Activated naive CD4-positive, alpha-beta T cell treated with Interleukin-2 at 50 U/mL for 16 hours (primary cell): ENCODE measurements at places on chromosomes 7 and 10.
A peak's percentile ranks its signal among the peaks of the same experiment; 100 is the strongest.

DNA sequence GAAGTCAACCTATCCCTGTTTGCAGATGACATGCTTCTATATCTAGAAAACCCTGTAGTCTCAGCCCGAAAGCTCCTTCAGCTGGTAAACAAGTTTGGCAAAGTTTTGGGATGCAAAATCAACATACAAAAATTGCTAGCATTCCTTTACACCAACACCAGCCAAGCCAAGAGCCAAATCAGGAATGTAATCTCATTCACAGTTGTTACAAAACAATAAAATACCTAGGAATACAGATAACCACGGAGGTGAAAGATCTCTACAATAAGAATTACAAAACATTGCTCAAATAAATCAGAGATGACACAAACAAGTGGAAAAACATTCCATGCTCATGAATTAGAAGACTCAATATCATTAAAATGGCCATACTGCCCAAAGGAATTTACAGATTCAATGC lies 50.4 kb upstream of the ZNF365 start:
- DNase-seq, result no peak

GRCh38 chr10:67697724-67698131 lies 1.7 kb upstream of the CTNNA3 start:
- no peak for DNase-seq

DNA sequence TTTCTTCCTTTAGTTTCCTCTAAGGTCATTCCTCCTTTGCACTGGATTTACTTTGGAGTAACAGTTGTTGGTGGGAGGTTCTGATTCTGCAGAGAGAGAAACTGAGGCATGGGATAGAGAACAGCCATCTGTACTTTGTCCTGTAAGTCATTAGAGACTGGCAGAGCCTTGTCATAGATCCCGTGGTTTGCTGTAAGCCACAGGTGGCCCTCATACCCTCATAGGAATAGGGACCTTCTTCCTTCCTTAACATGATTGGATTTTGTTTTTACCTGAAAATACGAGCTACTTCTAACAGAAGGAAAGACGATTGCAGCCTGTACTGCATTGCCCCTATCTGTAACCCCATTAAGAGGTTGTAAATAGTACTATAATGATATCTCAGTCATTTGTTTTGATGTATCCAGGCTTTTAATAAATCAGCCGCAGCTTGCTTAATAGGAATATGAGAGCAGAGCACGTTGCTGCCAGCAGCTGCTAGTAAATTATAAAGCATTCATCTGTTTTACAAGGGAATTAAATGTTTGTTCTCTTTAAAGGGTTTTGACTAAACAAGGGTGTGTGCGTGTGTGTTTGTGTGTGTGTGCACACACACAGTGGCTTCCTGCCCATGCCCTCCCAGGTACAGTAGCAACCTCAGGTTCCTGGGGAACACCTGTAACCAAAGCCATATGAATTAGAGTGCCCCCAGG lies 249.8 kb downstream of the AUTS2 start:
- DNase-seq, result no peak

DNA sequence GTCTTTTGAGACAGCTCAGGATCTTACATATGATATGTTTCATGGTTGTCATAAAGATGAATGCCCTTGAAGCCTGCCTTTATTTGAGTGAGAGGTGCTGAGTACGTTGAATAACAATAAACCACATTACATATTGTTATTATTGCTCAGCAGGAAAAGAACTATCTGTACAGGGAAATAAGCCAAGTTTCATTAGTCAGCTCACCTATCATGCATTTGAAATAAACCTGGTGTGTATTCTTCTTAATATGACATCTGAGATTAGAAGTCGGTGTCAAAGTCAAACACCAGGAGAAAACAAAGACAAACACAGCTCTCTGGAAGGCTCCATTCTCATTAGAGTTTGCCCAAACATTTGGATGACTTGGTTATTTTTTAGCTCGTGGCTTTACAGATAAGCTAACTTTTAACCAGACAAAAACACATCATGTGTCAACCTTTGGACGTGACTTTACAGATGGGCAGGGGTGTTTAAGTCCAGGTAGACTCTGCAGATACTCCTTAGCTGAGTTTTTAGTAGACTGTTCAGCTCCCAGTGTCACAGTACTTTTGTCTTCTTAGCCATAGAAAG lies 71.2 kb upstream of the AOAH start:
- no peak for DNase-seq

DNA sequence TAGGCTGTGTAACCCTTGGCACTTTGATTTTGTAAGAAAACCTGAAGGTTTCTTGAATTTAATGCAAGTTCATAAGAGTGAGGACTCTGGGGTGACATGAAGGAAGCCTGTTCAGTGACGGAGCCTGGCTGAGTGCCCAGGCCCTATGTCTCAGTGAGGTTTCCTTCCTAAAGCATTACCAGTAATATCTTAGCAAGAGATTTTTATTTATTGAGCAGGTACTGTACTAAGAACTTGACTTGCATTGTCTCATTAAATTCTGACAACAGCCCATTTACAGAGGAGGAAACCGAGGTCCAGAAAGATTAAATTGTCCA lies 197.2 kb downstream of the HECW1 start:
- DNase-seq, result no peak

GRCh38 chr7:114786455-114786854 lies 135.4 kb upstream of the MDFIC start:
- DNase-seq, result peak; percentile 5

DNA sequence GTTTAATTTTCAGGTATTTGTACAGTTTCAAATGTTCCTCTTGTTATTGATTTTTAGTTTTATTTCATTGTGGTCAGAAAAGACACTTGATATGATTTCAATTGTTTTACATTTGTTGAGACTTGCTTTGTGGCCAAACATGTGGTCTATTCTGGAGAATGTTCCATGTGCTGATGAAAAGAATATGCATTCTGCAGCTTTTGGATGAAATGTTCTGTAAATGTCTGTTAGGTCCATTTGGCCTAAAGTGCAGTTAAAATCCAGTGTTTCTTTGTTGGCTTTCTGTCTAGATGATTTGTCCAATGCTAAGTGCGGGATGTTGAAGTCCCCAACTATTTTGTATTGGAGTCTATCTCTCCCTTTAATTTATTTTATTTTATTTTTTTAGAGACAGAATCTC lies 70.5 kb downstream of the ZNF503 start:
- no peak for DNase-seq

- no peak for DNase-seq
Measured at GRCh38 chr10:72068901-72069446, 19.4 kb downstream of the SPOCK2 start.

GRCh38 chr7:92668564-92668963 lies 78.4 kb upstream of the FAM133B start:
- DNase-seq, result no peak

DNA sequence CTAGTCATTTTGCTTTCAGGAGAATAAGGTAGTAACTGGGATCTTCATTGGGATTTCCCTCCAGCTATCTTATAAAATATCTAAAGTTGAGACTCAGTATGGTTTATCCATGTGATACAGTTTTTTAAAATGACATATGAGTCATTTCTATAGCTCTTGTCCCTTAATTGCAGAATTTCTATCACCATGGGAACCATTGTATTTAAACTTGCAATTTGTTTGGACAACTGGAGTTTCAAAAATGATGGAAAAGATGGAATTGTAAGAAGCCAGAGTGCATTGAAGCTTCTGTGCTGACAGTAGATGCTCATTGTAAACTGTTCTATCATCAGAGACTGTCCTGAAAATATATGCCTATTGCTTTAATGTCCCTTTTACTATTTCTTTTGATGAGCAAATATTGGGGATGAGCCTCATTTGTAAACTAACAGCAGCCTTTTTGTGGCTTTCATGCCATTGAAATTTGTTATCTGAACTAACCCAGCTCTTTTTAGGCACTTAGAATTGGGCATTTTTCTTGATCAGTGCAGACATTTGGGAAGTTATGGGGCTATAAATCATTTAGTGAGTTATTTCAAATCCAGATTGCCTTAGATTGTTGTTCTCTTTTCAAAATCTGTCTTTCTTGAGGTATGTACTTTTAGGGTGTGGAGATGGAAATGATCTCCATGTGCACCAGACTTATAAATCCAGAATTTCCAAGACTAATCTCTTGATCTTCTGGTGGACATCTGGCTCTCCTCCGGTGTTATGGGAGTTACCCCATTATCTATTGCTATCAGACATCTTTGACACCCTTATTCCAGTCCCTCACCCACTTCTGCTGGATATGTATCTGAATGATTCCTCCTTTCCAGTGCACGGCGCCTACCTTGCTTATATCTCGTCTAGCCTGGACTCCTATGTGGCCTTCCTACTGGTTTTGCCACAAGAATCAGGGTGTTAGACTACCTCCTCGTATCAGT lies 159.0 kb downstream of the SND1 start:
- no peak for DNase-seq

DNA sequence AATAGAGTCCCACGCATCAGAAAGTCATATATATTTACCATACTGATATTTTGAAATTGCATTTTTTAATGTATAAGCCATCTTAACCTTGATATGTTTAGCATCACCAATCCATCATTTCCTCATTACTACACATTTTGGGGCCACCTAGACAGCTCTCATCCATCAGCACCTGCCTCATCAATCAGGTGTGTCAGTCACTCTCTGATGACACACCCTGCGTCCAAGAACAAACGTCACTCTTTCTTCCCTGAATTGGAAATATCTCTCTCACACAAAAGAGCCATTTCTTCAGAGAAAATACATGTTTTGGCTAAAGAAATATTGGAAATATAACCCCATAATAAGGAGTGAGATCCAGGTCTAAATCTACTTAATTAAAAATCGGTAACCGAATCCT lies 38.9 kb upstream of the RSU1 start:
- no peak for DNase-seq

DNA sequence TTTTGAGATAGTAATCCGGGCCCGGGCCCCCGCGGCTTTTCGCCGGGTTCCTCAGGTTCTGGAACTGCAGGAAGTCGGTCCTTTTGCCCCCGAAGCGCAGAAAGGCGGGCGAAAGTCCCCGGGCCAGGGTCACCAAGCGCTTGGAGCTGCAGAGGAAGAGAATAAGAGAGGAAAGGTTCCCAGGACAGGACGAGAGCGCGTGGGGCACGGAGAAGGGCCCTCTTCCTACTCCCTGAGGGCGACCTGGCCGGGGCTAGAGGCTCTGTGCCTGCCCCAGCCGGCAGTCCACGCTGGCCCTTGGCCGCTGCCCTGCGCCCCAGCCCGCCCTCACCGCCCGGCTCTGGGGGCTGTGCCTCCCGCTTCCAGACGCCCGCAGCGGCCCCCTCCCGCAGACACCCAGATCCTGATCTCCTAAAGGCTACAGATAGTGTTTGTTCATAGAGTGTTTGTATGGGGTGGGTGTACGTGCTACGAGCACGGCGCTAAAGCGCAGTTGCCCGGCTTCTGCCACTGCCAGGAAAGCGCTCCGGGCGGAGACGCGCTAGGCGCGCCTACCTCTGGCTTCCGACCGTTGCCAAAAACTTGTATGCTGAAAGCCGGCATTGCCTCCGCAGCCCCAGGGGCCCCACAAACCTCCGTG lies 3.2 kb downstream of the HPSE2 start:
- DNase-seq, result no peak

- no peak for DNase-seq
Measured at GRCh38 chr7:124655990-124656389, 109.6 kb downstream of the GPR37 start.

- no peak for DNase-seq
Measured at GRCh38 chr7:81161451-81162075, 242.7 kb upstream of the SEMA3C start.

- DNase-seq, result no peak
Measured at GRCh38 chr7:1059200-1060091, 15.1 kb downstream of the GPR146 start.

DNA sequence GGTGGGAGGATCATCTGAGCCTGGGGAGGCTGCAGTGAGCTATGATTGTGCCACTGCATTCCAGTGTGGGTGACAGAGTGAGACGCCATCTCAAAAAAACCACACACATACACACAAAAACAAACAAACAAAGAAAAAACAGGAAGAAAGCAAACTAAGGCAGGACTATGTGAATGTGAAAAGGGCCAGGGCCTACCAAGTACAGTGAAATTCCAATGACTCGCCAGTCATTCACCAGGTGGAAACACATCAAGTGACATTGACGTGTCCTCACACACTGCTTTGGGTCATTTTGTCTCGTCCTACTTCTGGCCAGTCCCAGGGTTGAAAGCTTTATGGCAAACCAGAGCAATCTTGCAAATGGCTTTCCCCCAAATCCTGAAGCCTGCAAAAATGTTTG lies 79.9 kb downstream of the HIP1 start:
- no peak for DNase-seq

GRCh38 chr7:12982178-12982577 lies 294.7 kb downstream of the ARL4A start:
- DNase-seq, result no peak

DNA sequence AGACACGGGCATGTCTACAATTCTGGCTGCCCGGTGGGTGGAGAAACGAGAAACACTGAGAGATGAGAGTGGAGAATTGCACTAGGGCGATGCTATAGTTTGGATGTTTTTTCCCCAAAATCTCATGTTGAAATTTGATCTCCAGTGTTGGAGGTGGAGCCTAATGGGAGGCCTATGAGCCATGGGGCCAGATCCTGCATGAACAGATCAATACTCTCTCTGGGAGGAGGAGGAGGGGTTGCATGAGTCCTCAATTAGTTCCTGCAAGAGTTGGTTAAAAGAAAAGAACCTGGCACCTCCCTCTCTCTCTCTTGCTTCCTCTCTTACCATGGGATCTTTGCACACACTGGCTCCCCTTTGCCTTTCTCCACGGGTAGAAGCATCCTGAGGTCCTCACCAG lies 299.1 kb downstream of the CALN1 start:
- no peak for DNase-seq

DNA sequence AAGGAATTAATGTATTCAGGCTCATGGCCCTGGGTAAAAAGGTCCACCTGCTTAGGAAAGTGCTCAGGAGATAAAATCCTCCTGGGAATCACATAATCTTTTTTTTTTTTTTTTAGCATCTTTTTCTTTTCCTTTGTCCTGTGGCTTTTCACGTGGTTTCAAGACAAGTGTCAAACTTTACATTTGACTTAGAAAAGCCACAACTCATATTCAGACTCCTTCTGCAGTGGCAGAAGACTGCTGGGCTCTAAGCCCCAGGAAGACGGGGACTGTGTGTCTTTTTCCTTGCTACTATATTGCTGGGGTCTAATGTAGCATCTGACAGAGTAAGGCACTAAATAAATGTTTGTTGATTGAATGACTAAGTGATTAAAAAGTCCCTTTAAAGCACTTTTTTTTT lies 127.5 kb upstream of the ANKRD1 start:
- no peak for DNase-seq

- DNase-seq, result no peak
Measured at GRCh38 chr7:101151908-101152651, 2.2 kb upstream of the AP1S1 start.
